ENCODE measurements at places on chromosomes 3 and 15.

GRCh38 chr3:52091586-52092270, 35.4 kb upstream of the DUSP7 start:
- DNase-seq: no peak

DNA sequence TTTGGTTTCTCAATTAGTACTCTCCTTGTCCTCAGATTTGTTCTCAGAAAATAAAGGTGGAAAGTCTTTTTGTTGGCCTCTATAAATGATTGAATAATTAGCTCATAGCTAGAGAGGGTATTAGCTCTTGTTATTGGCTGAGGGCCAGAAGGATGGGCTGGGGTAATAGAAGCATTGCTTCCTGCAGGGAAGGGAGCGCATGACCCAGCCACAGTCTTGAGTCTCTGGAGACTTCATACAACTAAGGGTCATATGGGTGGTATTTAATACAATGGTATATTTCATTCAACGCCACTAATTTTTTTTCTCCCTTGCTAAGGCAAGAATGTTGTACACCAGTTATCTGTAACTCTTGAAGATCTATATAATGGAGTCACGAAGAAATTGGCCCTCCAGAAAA, 8.4 kb downstream of the DNAJA4 start:
- no peak for DNase-seq

DNA sequence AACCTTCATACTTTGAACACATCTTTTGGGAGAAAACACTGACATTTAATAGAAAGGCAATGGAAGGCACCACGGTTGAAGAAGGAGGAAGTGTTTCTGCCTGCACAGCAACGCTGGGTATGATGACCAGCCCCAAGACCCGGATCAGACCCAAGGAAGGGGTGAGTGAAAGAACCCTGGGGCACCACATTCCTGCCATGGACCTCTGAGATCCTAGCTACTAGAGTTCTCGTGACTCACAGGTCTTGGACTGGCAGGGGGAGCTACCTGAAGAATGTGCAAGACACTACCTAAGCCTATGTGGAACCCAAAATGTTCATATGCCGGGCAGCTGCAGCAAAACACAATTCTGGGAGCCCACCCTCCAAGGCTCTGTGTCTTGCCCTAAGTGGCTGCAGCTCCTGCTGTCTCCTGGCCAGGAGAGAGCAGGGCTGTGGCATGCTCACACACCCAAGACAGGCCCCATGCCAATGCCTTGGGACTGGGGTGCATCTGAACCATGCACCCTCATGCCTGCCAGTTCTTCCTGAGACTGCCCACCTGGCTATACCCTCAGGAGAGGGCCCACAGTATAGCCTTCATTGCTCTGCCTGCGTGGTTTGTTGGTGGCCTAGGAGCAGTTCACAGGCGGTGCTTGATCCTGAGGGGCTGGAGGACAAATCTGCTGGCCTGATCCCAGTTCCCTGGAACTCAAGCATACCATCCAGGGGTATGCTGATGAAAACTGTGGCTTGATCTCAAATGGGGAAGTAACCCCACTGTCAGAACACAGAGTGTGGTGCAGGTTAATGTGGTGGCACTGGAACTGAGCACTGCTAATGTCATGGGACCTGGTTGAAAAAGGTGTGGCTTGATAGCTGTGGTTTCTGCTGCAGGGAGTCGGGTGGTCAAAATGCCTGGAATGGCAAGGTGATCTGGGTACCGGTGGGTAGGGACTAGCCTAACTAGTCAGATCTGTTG, 353.3 kb upstream of the ARHGEF26 start:
- DNase-seq: no peak

DNA sequence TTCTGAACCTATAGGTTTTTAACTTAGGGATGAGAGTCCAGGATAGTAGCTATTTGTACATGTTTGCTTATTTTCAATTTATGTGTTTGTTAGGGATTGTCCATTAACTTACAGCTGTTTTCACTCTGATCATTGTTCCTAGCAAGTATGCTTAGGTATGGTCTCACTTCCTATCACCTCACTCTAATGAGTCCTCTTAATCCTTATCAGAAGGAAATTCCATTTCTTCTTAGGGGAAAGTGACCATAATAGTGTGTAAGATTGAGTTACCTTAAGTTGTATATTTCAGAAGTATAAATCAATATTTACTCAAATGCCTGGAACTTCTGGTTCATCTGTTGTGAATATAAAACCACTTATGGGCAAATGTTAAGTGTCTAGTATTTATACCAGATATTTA, 53.0 kb downstream of the PIAS1 start:
- DNase-seq: no peak

DNA sequence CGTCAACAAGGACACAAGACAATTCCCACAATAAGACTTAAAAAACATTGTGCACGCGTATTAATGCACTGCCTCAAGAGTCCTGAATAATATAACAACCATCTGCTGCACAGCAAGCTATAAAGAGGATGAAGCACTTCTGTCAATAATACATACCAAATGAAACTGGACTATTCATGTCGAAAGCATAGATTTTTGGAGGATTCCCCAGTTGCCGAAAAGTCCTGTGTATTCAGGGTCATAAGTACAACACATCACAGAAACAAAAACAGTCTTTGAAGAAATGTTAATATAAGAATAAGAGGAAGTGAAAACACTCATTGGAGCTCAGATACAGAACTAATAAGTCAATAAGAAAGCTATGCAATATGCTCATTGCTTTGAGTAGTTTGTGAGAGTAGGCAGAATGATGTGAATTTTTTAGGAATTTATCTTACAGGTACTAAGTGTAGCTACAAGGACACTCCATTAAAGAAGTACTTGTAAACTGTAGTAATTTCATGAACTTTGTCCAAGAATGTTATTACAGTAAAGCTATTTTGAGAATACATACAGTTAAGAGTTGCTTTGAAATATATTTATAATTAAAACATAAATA, 31.6 kb downstream of the CBLB start:
- no peak for DNase-seq

DNA sequence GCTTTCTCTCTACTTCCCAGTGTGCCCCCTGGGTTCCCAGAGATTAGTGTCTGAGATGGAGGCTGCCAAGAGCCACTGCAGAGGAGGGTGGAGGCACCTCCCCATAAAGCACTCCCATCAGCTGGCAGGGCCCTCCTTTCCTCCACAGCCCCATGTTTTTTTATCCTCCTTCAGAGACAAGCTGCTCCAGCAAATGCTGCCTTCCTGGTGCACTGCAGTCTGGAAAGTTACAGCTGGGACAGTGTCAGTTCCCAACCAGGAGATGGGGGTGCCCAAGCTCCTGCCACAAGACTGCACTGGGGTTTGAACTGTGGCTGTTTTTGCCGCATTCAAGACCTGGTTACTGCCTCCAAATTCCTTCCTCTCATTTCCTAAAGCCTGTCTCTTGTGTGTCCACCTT, 206.1 kb downstream of the CADPS start:
- no peak for DNase-seq

GRCh38 chr3:192079098-192079497, 618.1 kb downstream of the PYDC2 start:
- no peak for DNase-seq

GRCh38 chr3:128873244-128874022, 6.0 kb upstream of the ACAD9 start:
- no peak for DNase-seq

DNA sequence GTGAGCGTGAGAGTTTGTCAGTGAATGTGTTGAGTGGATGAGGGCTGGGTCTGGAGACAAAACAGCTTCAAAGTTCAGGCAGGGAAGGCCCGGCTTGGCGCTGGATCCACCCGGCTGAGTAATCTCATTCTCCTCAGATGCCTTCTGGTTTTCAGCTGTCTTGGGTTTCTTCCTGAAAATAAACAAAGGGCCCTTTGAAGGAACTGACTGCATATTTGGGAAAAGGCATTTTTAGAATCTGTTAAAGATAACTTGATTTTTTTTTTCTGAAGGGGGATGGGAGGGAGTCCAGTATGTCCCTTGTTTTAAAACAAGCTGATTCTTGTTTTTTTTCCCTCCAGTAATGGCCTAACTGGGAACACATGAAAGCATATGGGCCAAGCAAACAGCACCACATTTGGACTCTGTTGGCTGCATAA, 86.4 kb downstream of the TIGIT start:
- no peak for DNase-seq
